Inflammatory macrophage treated with lipopolysaccharide for 1 hour (primary cell): ENCODE measurements at places on chromosomes 4 and X.

- no peak for DNase-seq
Observed at GRCh38 chr4:169108303-169108702, 98.2 kb upstream of the CBR4 start.

DNA sequence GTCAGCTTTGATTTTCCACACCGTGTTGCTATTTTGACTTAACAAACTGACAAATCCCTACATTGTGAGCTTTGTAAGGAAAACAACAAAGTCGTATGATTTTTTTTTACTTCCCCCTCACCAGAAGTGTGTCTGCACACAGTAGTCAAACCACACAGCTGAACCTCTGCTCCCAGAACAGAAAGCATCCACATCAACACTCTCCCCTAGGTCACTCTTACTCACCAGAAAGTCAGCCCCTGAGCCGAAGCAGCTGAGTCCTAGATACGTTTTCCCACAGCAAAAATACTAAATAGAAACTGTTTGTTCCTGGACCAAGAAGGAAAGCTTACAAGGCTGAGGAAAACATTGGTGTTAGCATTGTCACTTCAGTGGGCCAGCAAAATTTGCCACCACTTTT, 305.7 kb downstream of the DHX15 start:
- DNase-seq: no peak

GRCh38 chr4:8387194-8387593, 53.3 kb downstream of the ACOX3 start:
- no peak for DNase-seq

DNA sequence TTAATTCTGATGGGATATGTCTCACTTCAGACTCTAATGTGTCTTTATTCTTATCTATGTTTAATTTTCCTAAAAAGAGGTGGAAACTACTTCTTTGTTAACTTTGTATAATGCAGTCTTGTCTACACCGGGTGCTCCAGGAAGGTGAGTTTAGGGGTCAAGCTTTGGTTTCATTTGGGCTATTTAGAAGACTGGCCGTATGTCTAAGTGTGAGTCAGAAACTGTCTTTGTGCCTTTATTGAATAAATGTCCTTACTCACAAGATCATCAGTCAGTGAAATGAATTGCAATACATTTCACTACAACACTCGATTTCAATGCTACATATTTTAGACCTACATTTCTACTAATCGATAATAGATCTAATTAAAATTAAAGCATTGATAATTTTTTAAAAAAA, 56.2 kb downstream of the PROM1 start:
- no peak for DNase-seq

DNA sequence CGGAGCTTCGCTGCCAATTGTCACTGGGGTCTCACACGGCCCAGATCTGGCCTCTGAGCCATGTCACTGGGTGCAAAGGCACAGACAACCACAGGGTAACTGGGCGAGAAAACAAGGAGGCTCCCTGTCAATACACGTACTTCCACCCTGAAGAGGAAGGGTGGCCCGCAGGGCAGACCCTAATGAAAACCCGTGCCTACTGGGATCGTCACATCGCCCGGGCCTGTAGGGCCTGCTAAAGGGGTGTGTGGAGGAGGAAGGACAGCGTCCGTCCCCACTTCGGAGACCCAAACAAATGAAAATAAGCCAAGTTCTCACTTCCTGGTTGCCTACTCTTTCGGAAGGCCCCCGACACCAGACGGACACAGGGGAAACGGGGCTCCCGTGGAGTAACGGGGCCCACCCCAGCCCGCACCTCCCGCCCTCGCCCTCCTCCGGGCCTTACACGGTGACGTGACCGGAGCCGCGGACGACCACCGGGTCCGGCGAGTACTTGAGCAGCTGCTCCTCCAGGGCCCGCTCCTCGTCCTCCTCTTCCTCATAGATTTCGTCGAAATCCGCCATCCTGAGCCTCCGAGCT, 578 bp downstream of the CHIC2 start:
- DNase-seq: peak; percentile 51

DNA sequence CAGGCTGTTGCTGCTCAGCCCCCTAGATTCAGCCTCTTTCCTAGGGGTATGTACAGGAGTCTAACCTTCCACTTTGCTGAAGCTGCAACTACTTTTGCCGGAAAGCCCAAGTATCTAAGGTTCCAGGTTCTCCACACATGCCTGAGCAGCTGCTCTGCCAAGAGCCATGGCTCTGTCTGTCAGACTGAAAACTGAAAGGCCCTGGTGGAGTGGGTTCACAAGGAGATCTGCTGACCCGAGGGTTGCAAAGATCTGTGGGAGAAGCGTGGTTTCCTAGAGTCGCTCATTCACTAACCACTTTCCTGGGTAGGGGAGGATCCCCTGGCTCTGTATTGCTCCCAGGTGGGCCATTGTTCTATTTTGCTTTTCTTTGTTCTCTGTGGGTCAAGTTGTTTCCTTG, 6.0 kb upstream of the PNMA6F start:
- no peak for DNase-seq
